ENCODE measurements at places on chromosomes 2 and 18.

GRCh38 chr18:58726671-58727070 lies 55.4 kb downstream of the MALT1 start:
- no peak for DNase-seq

- no peak for DNase-seq
Observed at GRCh38 chr2:62408241-62408677, 97.7 kb downstream of the TMEM17 start.

DNA sequence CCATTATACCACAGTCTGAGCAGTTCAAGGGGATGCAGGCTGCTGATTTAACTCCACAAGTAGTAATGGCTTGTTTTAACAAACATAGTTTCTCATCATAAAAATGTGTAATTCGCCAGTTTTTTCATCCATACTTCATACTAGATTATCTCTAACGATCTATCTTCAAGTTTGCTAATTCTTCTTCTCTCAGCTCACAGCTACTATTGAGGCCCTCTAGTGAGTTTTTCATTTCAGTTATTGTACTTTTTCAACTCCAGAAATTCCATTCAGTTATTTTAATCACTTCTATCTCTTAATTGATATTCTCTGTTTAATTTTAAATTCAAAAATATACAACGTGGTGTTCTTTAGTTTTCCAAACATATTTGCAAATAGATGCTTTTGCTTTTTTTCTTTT lies 20.1 kb upstream of the TMEM87B start:
- no peak for DNase-seq

DNA sequence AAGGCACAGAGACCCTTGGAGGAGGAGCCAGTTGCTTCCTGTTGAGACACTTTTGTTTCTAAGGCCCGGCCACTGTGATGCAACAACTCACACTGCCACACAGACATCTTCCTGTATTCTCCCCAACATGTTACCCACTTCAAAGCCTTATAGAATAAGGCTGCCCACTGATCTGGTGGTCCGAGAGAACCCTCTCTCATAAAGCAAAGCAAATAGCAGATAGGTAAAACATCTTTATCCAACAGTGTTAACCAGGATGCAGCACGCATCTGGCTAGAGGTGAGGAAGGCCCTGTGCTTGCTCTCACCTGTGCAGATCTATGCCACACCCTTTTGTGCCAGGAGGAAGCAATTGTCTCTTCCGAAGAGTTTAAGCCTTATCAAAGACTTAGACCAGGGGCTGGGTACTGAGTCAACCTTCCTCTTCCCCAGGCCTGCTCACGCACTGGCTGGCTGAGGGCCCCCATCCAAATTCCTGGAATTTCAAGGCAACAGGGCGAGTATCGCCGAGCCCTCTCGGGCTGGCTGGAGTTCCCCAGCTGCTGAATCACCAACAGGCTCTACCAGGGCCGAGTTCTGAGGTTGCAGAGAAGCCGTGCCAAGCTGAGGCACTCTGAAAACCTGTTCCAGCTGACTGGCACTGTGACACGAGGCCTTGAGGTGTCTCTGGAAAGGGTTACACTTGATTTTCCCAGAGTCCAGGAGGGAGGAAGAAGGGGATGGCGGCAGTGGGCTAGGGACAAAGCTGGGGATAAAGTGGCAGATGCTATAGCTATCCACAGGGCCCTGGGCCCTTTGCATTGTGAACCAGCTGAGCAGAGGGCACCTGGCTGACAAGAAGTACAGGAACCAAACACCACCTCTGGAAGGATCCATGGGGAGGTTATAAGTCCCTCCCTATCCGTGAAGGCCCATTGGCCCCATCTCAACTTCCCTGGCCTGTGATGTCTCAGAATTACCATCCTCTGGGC lies 29.3 kb downstream of the TGFA start:
- DNase-seq: peak; percentile 67

- DNase-seq: no peak
Observed at GRCh38 chr2:43707255-43708015, 31.2 kb upstream of the C1GALT1C1L start.

DNA sequence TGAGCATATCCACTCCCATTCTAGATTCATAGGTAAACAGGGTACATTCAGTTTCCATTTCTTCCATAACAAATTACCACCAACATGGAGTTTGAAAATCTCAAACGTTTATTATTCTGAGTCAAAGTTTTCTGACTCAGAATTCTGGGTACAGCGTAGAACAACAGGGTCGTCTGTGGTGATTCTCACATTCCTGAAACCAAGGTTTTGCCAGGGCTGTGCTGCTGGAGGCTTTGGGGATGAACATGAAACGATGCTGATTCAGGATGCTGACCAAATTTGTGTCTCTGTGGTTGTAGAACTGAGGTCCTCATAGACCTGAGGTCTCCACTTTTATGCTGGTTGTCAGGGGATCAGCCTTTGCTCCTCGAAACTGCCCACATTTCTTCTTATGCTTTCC lies 255.7 kb downstream of the DSEL start:
- DNase-seq: no peak

DNA sequence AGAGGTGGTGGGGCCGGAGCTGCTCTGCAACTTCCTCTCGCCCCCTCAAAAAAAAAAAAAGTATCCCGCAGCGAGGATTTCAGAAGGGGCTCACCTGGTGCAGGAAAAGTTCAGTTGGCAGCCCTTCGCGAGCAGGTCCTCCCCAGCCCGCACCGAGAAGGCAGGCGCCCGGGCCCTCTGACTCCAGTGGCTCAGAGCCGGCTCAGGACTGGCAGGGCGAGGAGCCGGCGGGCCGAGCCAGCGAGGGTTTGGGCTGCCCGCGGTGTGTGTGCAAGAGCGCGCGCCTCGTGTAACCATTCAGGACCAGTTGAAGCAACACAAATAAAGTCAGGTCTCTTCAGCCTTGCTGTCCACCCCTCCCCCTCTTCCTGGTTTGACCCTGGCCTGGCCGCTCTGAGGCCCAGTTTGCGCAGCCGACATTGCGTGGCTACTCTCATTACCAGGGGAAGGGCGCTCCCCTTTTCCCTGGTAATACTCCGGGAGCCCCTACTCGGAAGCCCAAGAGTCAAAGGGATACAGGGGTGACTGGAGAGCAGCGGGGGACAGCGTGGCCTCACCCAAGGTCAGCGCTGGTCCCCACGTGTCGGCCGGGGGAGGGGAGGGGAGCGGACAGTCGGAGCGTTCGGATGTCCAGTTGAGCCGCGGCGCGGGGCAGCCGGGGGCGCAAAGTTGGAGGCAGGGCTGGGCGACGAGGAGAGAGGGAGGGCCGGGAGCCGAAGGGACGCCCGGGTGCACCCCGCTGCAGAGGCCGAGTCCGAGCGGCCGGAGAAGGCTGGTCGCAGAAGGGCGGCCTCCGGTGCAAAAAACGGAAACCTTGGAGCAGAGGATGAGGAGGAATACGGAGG lies 12.3 kb downstream of the EN1 start:
- no peak for DNase-seq

DNA sequence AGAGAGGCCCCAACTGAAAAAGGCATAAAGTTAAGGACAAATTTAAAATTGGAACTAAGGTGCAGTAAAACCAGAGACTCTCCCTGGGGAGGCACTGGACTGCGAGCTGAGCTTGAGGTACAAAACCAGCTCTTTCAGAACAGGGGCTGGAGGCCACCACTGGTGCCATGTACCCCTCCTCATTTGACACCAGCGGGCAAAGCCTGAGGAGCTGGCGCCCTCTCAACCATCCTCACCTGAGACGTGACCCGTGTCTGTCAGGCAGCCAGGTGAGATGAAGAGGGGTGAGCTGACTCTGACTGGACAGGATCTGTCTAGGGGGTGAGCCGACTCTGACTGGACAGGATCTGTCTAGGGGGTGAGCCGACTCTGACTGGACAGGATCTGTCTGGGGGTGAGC lies 68.5 kb downstream of the TMEM18 start:
- no peak for DNase-seq

GRCh38 chr2:177172034-177172880 lies 40.3 kb upstream of the HNRNPA3 start:
- DNase-seq: no peak
